Suppressor macrophage treated with lipopolysaccharide for 4 hours (primary cell): ENCODE measurements at places on chromosomes 1 and 21.

GRCh38 chr1:3068564-3069431 is at the start of gene PRDM16:
Gene PRDM16, plus strand, starts transcription at chr1:3069203. Its CDS starts 57 bp downstream, at chr1:3069260.
- peak; percentile 6 for DNase-seq

DNA sequence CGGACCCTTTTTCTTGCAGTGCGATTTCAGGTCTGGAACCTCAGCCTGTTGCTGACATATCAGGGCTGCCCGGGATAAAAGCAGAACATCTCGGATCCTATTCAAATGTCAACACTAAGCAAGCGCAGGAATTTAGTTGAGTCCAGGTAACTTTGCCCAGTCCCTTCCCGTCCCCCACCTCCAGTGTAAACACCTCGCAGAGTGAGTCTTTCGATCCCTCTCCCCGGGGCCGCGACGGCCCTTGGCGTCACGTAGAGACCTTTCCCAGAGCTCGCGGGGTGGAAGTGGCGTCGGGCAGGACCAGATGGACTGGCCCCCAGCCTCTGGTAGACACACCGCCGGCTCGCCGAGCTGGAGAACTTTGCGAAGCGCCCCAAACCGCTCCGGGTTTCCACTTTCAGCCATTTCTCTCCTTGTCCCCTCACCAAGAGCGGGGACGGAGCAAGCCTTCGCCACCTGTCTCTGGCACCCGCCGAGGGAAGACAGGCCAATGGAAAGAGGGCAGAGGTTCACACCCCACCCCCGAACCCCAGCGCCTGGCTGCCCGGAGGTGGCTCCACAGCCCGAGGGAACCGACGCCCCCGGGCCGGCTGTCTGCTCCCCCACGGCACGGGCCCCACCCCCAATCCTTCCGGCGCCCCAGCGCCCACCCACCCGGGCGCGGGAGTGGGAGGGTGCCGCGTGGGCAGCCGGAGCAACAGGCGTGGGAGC is 570 bp downstream of the KCND3 start:
- DNase-seq = no peak

GRCh38 chr1:214367841-214368240 is 86.9 kb downstream of the SMYD2 start:
- no peak for DNase-seq

DNA sequence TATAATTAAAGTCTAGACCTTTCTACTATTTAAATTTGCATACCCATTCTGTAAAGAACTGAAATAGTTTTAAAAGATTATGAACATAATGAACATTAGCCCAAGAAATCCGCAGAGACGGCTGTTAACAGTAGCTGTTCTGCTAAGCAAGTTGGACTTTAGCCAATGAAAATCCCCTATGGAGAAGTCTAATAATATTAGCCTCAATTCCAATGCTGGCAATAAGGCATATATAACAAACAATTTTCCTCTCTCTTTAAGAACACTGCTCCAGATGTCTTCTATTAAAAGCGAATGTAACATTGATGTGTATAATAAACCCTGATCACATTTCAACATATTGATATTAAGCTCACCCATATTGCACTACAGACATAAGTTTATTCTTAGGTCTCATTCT is 221.3 kb upstream of the KCTD3 start:
- no peak for DNase-seq

DNA sequence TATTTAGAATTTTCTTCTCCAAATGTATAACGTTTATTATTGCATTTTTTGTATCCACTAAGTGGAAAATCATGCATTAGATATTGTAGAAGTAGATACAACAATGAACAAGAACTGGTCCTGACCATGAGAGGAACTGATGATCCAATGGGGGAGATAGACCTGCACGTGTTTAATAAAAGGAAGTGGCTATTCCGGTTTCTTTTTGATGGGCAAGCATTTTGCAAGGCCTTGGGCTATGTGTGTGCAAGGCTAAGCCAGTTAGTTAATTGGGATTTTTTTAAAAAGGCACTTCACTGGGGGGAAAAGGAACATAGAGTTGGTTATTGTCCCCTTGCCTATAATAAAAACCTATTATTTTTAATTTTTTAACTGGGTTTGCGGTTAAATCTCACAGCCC is 961 bp upstream of the VCAM1 start:
- peak; percentile 78 for DNase-seq

DNA sequence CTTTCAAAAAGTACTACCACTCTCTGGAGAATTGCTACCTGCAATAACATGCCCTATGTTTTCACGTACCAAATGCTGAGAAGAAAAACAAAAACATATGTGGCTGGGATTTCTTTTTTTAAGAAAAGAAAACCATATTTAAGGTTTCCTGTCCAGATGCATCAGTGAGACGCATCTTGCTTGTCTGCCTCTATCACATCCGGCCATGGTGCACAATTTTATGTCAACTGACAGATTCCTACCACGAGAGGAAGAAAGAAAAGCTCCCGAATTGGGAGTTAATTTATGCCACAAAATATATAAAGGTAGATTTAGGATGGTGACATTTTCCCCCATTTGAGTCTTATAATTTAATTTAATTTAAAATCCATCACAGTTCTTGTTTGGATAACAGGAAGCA is 62.3 kb upstream of the COL24A1 start:
- DNase-seq = no peak

DNA sequence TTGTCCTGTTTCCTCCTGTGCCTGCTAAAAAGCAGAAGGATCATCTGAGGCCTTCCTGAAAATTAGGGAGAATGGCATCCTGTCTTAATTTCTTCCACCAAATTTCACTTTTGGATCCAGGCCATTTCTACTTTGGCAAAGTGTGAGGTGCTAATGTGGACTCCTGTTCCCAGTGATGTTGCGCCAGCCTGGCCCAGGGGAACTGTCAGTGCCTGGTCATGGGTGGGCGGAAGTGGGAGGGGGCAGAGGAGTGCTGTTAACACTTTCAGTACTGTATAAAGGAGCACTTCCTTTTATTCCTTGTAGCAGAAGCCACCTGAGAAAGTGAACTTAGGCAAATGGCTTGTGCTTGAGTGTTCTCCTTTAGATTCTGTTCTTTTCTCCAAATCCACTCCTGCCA is 19.9 kb downstream of the ELAPOR1 start:
- DNase-seq = peak; percentile 39

- no peak for DNase-seq
These were observed 23.1 kb downstream of the TP73 start for GRCh38 chr1:3675436-3675835.

DNA sequence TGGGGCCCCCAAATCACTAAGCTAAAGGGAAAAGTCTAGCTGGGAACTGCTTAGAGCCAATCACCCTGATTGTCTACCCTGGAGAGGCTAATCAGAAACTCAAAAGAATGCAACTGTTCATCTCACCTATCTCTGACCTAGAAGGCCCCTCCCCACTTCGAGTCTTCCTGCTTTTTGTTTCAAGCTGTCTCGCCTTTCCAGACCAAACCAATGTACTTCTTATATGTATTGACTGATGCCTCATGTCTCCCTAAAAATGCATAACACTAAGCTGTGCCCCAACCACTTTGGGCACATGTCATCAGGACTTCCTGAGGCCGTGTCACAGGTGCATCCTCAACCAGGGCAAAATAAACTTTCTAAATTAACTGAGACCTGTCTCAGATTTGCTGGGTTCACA is 209.5 kb downstream of the APP start:
- no peak for DNase-seq

- DNase-seq = no peak
These were observed 6.3 kb upstream of the PADI1 start for GRCh38 chr1:17198476-17199258.

DNA sequence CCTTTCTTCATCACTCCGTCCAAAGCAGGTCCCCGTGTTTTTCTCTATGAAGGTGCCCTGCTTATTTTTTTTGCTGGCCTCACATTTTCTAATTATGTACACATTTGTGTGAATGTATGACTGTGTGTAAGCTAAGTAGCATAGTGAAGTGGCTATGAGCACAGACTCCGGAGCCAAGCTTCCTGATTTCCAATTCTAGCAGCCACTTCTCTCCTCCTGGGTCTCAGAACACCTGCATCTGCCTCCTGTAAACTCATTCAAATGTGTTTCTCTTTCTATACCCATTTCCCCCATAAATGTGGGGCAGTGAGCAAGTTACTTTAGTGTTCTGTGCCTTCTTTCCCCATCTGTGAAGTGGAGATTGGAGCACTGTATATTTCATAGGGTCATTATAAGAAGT is 2.1 kb downstream of the SLAMF6 start:
- DNase-seq = no peak

DNA sequence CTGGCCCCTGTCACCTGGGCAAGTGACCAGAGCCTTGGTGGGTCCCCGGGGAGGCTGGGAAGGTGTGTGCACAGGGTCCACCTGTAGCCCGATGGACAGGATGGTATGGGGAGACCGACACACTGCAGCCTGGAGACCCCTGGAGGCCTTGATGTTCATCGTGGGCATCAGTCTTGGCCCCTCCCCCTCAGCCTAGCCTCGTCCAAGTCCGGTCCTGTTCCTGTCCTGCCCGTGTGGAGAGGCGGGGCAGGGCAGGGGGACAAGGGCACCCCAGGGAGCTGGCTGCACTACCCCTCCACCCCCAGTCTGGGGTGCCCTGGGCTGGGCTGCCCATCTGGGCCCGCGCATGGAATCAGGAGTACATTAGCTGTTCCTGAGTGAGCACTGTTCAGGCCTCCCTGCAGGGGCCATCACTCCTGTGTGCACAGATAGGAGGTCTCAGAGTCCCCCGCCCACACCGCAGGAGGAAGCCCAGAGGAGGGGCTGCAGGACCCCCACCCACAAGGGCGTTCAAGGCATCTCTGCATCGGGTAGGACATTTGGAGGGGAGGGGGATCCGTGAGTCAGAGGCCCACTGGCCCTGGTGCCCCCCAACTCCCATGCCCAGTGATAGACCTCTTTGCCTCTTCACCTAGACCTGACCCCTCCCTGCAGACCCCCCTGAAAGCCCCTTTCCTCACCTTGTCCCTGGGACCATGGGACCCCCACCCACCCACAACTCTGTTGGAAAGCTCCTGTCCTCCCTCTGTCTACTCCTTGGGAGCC is 63.2 kb downstream of the WNT9A start:
- no peak for DNase-seq

- DNase-seq = no peak
These were observed 1.4 kb downstream of the COL6A1 start for GRCh38 chr21:45982758-45983648.

GRCh38 chr1:98034505-98034904 is 113.7 kb upstream of the DPYD start:
- DNase-seq = no peak

DNA sequence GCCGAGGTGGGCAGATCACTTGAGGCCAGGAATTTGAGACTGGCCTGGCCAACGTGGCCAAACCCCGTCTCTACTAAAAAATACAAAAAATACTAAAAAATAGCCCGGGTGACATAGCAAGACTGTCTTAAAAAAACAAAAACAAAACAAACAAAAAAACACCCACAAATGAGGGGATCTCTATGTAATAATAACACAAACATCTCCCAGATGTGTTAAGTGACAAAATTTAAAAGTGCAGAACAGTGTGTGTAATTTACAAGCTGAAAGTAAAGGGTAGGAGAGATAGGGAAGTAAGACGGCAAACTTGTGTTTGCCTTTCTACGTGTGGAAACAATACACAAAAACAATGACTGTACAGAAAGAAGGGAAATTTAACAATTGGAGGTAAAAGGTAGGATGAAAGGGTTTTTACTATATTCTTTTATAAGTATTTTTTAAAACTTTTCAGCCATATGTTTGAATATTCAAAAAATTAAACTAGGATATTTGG is 36.3 kb downstream of the ARID4B start:
- peak; percentile 23 for DNase-seq

DNA sequence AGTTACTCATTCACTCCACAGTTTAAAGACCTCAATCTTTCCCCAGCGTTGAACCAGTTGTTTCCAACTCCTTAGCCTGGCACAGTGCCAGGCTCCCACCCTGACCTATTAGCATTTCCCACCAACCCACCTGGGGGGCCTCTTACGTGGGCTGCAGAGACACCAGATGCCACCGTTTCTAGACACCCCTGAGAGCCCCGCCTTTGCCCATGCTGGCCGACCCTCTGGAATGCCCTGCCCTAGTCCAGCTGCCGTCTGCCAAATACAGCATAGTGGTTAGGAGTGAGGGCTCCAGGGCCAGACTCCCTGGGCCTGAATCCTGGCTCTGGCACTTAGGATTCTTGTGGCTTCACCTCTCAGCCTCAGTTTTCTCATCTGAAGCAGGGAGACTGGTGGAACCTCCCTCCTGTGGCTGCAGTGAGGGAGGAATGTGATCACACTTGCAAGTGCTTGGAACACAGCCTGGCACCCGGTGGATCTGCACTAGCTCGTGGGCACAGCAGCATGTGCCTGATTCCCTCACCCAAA is 65.2 kb downstream of the TMCO4 start:
- no peak for DNase-seq

DNA sequence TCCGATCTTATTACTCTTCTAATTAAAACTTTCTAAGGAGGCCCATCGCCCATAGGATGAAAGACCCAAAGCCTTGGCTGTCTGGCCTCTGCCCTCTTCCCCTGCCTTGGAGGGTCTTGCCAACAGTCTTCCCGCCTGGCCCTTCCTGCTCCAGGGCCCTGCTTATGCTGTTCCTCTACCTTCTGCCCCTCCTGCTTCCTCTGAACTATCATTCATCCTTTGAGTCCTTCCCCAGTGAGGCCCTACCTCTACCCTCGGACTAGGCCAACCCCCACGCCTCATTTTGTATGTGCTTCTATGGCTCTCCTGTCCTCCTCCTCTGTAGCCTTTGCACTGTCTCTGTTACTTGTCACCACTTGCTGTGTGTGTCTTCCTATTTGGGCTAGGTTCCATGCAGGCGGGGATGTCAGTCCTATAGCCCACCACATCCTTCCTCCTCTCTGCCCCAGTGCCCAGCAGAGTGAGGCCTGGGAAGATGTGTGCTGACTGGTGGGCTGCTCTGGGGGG is 5.4 kb downstream of the RUSC1 start:
- no peak for DNase-seq

GRCh38 chr1:97202481-97203380 is 481.1 kb downstream of the PTBP2 start:
- DNase-seq = no peak

- no peak for DNase-seq
These were observed 126.9 kb upstream of the GRIK3 start for GRCh38 chr1:37161171-37161570.

- no peak for DNase-seq
These were observed 118.4 kb upstream of the NR5A2 start for GRCh38 chr1:199909137-199909536.
